ENCODE measurements at places on chromosomes 5 and 9.

DNA sequence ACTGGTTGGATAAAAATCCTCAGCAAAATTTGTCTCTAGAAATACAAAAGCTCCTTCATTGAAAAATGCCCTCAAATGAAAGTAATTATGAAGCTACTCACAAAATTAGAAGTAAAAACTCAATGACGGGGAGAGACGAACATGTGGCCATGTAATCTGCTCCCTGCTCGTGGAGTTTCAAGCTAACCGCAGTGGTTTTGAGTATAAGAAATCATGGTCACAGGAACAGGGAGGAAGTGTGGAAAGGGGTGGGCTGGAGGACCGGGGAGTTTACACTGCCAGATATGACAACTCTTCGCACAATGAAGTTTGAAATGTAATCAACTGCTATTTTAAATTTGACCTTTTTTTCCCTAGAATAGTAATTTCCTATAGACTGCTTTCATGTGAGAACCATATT is 765.4 kb upstream of the DMAC1 start:
- DNase-seq, result no peak

GRCh38 chr9:91536211-91536691 is 112.6 kb upstream of the NFIL3 start:
- DNase-seq, result no peak

DNA sequence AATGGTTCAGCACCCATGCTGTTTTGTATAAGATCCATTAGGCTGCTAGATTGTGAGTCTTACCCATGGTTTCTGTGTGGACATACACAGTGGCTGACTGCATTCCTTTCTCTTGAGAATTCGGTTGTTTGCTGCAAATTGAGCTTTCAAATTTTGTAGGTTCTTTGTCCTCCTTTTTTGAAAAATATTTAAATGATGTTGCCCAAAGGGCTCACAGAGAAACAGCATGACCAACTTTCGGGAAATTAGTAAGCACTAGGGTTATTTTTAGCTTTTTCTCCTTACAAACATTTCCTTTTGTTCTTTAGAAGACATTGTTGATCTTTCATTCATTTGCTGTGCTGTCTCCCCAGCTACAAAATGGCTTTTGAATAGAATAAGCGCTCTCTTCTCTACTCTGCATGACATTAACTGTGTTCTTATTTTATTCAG is 79.4 kb downstream of the NLN start:
- DNase-seq, result no peak

GRCh38 chr5:138180841-138181240 is 1.9 kb downstream of the KIF20A start:
- DNase-seq, result no peak

GRCh38 chr5:110757118-110757729 is 18.4 kb downstream of the SLC25A46 start:
- no peak for DNase-seq

DNA sequence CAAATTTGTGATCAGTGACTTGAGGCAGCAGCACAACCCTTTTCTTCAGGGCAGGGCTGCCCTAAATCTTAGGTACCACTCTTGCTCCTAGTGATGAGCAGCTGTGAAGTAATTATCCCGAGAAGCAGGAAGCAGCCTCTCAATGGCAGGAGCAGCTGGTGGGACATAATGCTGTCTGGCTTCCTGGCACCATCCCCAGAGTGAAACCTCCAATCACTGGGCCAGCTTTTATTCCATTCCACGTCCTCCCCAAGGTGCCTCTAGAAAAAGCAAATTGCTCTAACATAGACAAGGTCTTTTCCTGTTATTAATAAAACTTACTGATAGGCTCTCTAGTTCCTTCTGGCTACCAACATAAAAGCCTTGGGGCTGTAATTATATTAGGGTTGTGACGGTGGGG is 154.0 kb downstream of the FRMD3 start:
- DNase-seq, result no peak

DNA sequence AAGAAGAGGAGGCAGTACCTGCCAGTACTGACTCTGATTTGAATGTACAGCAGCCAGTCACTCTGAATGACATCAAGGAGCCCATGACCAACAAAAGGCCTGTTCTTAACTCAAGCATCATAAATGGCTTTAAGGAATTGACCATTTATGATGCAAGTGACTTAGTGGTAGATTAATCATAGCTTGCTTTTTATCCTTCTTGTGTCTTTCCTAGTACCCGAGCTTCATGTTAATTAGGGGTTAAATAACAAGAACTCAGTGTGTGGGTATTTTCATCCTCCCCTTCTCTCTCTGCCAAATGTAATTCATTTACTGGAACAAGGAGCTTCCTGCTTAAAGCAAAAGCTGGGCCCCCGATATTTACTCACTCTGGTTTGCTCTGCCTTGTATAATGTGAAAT is 146.5 kb downstream of the UNC13B start:
- no peak for DNase-seq

Data from T-helper 9 cell (primary cell).